ENCODE measurements at places on chromosomes 5 and 9. TPM values are rescaled to one million over a fixed set of nuclear protein-coding genes. Genes with fewer than 3 reads are reported as not detected.

- no peaks in the 10 kb centered on the region for H3K36me3 ChIP-seq
- H3K4me3 ChIP-seq: no peak overlapping the region
- DNase-seq: no peak
- H3K27ac ChIP-seq: no peak overlapping the region
Measured at GRCh38 chr9:4764033-4764432, 23.0 kb upstream of the AK3 start.

DNA sequence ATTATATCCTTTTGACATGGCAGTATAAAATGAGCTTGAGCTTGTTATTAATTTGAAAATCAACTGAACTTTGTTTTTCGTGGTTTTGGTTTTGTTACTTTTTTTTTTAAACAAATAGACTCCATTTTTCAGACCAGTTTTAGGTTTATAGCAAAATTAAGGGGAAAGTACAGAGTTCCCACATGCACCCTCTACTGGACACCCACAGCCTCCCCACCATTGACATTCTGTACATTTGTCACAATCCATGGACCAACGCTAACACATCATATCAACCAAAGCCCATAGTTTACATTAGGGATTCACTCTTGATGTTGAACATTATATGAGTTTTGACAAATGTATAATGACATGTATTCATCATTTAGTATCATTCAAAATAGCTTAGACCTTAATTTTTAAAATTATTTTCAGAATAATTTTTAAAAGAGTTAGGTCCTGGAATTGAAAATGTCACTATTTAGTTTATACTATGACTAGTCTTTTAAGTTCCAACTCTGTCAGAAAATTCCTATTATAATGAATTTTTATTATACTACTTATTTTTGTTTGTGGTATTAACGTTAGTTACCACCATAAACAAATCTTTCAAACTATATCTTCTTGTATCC is 35.3 kb upstream of the JMY start:
- H3K36me3 ChIP-seq: no peaks in the 10 kb centered on the region
- DNase-seq: no peak
- H3K4me3 ChIP-seq: no peak overlapping the region
- H3K27me3 ChIP-seq: no peaks in the 10 kb centered on the region
- no peaks in the 10 kb centered on the region for H3K4me1 ChIP-seq

DNA sequence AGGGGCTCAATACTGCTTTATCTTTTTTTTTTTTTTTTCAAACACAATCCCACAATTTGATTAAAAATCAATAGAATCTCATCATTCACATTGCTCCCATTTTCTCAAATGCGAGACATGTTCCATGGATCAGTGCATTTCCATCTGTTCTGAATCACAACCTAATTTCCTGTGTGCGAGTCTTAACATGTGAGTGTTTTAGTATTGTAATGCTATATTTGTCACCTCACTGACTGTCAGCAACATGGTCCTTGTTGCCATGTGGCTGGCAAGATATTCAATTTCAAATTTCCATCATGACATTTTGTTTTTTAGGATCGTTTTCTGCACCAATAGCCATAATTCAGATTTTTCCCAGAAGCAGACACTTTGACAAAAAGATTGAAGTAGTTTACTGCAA is 233.2 kb upstream of the PRDM9 start:
- H3K4me1 ChIP-seq: no peaks in the 10 kb centered on the region
- no peaks in the 10 kb centered on the region for H3K27me3 ChIP-seq
- H3K4me3 ChIP-seq: no peak overlapping the region
- H3K27ac ChIP-seq: no peak overlapping the region

DNA sequence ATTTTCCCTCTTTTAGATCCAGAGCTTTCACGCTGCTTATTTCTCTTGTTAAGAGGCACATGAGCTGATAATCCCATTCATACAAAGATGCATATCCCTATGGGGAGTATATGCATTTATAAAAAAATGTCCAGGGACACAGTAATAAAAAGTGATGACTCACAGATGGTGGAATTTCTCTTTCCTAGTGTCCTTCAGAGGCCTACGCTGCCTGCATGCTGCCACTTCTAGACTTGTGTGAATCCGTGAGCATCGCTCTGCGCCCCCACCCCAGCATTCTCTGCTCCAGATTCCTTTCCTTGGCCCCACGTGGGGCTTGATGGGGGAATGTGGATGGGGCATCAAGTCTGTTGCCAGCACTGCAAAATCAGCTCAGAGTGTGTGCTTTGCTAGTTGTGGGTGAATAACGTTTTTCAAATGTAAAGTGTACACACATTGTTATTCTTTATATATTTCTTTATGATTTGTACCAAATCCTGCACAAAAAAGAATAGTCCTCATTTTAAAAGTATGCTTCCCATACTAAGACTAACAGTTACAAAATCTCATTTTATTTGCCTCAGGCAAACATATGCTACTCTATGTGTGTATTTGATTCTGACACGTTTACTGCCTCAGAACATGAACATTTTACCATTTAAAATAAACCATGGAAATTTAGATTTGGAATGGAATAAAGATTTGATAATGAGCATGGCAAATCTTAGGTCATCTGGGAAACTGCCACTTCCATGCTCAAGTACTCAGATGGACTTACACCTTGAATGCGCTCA is 22.4 kb upstream of the RASGRF2 start:
- peaks cover 7% of the 10 kb centered on the region for H3K4me1 ChIP-seq
- H3K27me3 ChIP-seq: no peaks in the 10 kb centered on the region
- no peak for DNase-seq
- no peak overlapping the region for H3K27ac ChIP-seq
- H3K36me3 ChIP-seq: no peaks in the 10 kb centered on the region
- no peak overlapping the region for H3K4me3 ChIP-seq

Gene APBB3
- 16.8 TPM for total RNA-seq
